ENCODE measurements at places on chromosomes 4 and X.

DNA sequence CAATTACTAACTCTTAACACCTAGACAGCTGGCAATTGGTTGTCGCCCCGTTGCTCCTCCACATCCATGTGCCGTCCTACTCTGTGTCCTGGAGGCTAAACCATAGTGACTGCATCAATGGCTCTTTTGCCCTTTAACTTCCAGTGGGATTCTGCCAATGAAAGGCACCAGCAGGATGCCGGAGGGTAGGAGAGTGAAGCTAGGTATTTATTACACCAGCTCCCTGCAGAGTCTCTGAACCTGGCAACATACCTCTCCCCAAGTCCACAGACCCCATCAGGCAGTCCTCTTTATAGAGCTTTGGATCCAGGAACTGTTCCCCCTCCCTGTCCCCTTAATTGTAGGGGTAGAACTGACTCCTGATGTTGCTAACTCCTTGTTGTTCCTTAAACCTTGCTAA lies 426.8 kb downstream of the HNRNPD start:
- DNase-seq = no peak

DNA sequence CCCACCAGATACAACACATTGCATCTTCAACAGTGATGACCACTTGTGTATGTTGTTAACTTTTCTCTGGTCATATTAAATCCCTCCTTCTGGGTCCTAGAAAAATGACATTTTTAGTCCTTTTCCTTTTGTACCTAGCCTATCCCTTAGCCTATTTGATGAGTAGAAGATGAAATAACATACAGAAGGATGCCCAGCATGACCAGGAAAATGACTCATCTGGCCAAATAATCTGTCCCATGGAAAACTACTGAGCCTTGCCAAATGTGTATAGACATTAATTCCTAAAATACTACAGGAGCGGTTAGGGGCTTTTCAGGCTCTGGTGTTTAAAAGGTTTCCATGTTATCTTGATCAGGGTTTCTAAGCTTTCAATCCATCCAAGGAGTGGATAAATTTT lies 129.0 kb upstream of the KCNIP4 start:
- DNase-seq = no peak

GRCh38 chr4:78721747-78722146 lies 54.4 kb upstream of the BMP2K start:
- no peak for DNase-seq

- DNase-seq = no peak
Measured at GRCh38 chrX:118459494-118459893, 36.1 kb upstream of the DOCK11 start.

DNA sequence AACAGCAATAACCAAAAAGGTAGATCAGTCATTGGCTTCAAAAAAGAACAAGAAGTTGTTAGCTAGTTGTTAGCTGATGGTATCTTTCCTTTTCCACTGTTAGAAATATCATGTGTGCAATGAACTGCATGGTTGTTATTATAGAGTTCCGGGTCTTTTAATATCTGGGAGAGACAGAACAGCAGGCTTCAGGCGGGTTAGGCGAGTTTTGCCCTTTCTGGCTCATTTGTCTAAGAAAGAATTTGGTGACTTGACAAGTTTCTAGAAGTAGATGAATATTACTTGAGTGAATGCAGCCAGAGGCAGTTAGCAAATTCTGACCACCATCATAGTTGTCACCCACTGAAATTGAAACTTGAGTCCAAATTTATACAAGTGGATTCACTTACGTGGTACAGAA lies 88.9 kb upstream of the MID1 start:
- no peak for DNase-seq

GRCh38 chr4:41882625-41883347 lies 52.4 kb upstream of the TMEM33 start:
- peak; percentile 59 for DNase-seq

DNA sequence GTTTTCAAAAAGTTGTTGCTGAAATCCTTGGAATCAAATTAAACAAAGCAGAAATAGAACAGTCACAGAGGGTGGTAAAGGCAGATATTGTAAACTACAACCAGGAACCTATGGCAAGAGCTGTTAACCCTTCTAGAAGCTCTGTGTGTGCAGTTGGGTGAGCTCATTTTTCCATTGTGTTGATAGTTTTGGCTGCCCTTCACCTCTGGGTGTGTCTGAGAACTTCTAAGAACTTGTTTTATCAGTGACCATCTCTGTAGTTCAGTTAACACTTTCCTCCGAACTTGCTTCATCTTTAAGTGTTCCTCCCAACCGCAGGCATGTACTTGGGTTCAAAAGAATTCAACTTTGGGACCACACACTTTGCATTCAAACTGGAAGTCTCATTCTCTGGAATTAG lies 32.7 kb downstream of the RBMX start:
- DNase-seq = no peak

- no peak for DNase-seq
Measured at GRCh38 chrX:10904220-10904619, 206.9 kb upstream of the HCCS start.

DNA sequence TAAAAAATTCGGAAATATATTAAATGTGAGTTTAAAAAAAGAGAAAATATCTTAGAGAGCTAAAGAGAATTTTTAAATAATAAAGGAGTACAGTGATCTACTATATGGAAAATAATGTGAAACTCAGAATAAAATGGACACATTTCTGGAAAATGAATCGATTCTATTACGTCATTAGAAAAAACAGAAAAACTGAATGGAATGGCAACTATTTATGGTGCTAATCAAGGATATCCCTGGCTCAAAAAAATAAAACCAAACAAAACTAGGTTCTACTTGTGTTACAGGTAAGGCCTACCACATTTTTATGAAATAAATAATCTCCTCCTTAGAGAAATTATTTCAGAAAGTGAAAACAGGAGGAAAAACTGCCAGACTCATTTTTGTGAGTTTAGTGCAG lies 5.5 kb upstream of the SLC7A11 start:
- no peak for DNase-seq

DNA sequence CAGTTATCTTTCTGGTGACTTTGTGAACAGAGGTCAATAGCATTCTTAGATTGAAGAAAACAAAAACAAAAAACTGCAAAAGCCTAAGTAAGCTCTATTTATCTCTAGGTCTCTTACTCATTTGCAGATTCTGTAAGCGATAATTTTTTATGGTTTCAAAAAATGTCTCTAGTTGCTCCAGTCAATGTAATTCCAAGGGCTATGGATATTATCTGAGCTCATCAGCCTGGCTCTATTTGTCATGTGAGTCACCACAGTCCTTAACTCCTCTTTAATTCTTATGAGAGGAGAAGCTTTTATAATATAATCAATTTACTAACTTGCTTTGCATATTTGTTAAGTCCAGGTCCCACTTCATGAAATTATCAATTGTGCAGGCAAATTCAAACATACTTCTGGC lies 79.1 kb downstream of the NPFFR2 start:
- no peak for DNase-seq

DNA sequence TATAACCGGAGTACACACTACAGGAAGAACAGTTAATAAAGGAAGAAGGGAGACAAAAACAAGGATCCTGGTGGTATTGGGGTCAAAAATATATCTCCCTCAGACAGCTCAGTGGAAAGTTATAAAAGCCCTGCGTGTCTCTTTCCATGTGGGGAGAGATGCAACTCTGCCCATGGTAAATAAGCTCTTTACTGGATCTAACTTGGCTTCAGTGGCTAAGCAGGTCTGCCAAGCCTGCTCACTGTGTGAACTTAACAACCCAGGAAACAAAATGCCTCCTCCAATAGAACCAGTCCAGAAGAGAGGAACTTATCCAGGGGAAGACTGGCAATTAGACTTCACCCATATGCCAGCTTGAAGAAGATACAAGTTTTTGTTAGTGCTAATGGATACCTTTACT lies 17.0 kb upstream of the ZNF280C start:
- DNase-seq = no peak

GRCh38 chr4:123802933-123803332 lies 406.3 kb downstream of the SPRY1 start:
- DNase-seq = no peak

DNA sequence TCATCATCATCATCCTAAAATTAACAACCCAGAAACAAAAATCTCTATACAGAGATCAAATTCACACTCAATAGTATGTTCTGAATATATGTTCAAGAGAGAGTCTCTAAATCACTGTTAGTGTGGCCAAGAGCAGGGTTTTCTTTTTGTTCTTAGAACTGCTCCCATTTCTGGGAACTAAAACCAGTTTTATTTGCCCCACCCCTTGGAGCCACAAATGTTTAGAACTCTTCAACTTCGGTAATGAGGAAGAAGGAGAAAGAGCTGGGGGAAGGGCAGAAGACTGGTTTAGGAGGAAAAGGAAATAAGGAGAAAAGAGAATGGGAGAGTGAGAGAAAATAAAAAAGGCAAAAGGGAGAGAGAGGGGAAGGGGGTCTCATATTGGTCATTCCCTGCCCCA lies 32.3 kb downstream of the CYBB start:
- DNase-seq = no peak

DNA sequence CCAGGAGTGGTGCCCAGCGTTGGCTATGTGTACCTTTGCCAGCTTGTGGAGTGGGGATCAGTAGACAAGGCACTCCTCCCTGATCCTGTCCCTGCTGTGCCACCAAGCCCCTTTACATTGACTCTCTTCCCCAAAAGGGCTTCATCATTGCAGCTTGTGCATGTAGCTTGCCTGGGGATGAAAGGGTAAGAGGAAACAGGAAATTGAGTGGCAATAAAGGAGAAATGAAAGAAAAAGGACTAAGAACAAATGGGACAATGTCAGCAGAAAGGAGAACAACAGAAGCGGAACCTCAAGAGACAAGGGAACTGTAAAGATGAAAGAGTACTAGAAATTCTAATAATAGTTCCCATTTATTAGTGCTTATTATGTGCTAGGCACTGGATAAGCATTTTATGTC lies 8.7 kb upstream of the IL13RA1 start:
- no peak for DNase-seq

GRCh38 chr4:8319731-8320385 lies 50.3 kb downstream of the HTRA3 start:
- no peak for DNase-seq

DNA sequence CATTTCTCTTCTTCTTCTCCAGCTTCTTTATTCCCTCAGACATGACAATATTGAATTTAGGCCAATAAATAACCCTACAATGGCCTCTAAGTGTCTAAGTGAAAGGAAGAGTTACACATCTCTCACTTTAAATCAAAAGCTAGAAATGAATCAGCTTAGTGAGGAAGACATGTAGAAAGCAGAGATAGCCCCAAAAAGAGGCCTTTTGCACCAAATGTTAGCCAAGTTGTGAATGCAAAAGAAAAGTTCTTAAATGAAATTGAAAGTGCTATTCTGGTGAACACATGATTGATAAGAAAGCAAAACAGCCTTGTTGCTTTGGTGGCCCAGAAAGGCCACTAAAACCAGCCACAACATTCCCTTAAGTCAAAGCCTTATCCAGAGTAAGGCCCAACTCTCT lies 146.2 kb upstream of the HHIP start:
- DNase-seq = no peak

DNA sequence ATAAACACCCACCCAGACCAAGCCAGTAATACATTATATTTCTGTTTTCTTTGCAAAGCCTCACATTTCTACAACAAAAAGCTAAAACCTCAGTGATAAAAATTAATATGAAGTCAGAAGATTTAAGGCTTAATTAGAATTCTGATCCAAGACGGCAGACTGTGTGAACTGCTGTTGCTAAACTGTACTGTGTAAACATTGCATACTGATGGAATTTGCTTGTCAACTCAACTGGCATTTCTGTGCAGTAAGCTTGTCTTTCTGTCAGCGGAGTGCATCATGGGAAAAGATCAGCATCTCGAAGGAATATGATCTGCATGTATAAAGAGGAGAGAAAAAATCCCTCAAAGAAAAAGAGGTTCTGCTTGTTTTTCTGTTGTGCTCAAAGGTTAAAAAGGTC lies 69.4 kb upstream of the SPANXB1 start:
- no peak for DNase-seq

DNA sequence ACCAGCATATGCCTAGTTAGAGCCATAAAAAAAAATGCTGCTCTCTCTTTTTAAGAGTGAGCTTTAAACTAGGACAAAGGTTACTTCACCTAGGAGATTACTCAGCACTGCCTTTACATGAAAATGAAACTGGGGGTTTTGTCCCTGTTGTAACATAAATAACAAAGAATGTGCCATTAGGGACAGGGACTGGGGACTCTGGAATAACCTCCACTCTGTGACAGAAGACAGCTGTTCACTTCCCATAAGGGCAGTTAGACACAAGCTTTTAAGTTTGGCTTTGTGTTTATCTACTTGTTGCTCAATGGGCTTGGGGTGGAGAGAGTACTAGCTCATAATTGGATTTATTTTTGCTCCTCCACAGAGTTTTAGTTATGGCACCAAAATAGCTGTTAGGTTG lies 11.9 kb downstream of the ENPEP start:
- no peak for DNase-seq

GRCh38 chrX:44432641-44433040 lies 89.2 kb upstream of the EFHC2 start:
- DNase-seq = no peak

- DNase-seq = no peak
Measured at GRCh38 chrX:123153846-123154335, 30.2 kb upstream of the GRIA3 start.

GRCh38 chrX:150366951-150367545 lies 3.9 kb downstream of the MAMLD1 start:
- DNase-seq = no peak

DNA sequence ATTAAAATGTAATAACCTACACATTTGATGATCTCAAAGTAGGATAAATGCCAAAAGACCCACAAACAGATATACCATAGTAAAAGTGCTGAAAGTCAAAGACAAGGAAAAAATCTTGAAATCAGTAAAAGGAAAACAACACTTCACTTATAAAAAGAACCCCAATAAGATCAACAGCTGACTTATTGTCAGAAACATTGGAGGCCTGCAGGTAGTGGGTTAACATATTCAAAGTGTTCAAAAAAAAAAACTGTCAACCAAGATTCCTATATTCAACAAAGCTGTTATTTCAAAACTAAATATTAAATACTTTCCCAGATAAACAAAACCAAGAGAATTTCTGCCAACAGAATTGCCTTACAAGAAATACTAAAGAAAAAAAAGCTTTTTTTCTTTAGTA lies 347.1 kb downstream of the GUCY2F start:
- DNase-seq = no peak

DNA sequence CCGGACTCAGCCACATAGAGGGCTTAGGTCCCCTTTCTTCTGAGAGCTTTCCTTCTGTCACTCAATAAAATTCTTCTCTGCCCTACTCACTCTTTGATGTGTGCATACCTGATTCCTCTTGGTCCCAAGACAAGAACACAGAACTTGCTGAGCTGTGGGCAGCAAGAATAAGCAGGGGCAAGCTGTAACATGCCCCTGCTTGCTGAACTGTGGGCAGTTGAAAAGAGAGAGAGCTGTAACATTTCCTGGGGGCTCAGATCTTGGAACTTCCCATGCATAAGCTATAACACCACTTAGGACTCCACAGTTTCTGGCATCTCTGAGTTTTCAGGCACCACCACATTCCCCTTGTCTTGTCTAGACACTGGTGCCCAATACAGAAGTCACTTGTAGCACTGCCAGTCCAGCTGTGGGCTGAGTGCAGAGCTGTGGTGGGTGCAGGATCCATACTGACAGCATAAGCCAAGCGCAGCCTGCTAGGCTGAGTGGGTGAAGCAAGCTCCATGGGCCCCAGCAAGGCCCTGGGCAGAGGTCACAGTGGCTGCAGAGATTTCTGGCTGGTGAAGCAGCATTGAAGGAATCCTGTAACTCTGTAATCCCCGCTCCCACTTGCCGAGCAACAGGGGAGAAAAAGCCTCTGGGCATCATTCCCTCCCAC lies 241.2 kb downstream of the PCDH10 start:
- DNase-seq = no peak

Data from activated naive CD4-positive, alpha-beta T cell treated with anti-CD3 and anti-CD28 coated beads, Interleukin-2, amount 50 U/mL, for 16 hours (primary cell).